A549 treated with CpdA at 1 μM for 4 hours (cell line): ENCODE measurements at places on chromosomes 7 and 10. TPM values are rescaled to one million over a fixed set of nuclear protein-coding genes. Genes with fewer than 3 reads are reported as not detected.

ELFN1 gene
- 0.30 to 0.57 TPM (median 0.47 TPM) in 5 replicates for total RNA-seq

ACBD7 gene
- 0.48 to 1.3 TPM (median 0.95 TPM) in 5 replicates for total RNA-seq

SVOPL gene
- not detected in 5 replicates for total RNA-seq

PLXNA4 gene
- total RNA-seq = 0.58 to 2.1 TPM (median 1.3 TPM) in 5 replicates

UTF1 gene
- total RNA-seq = 0.07 to 0.16 TPM (median 0.14 TPM) in 3 of 5 replicates, not detected in the others

DPYSL4 gene
- 14.3 to 20.5 TPM (median 19.1 TPM) in 5 replicates for total RNA-seq

EGFR gene
- 92.3 to 139 TPM (median 118 TPM) in 5 replicates for total RNA-seq

TMEM120A gene
- 33.0 to 44.3 TPM (median 42.8 TPM) in 5 replicates for total RNA-seq

TMEM196 gene
- not detected in 5 replicates for total RNA-seq

TLX1 gene
- not detected in 5 replicates for total RNA-seq

CALML5 gene
- not detected in 5 replicates for total RNA-seq

LRIT1 gene
- total RNA-seq = not detected in 5 replicates

ASB15 gene
- not detected in 5 replicates for total RNA-seq

CHRM2 gene
- total RNA-seq = not detected in 5 replicates

GRM3 gene
- total RNA-seq = not detected in 5 replicates

SORBS1 gene
- total RNA-seq = 0.56 to 0.91 TPM (median 0.58 TPM) in 5 replicates

SVIL gene
- 17.7 to 22.7 TPM (median 19.4 TPM) in 5 replicates for total RNA-seq

AOC1 gene
- not detected in 5 replicates for total RNA-seq

SPDYE5 gene
- total RNA-seq = not detected in 5 replicates

CELF2 gene
- total RNA-seq = 0.02 to 0.05 TPM (median 0.02 TPM) in 3 of 5 replicates, not detected in the others

CYP3A7 gene
- not detected in 5 replicates for total RNA-seq

ADCY1 gene
- 2.0 to 2.7 TPM (median 2.2 TPM) in 5 replicates for total RNA-seq

HERC4 gene
- total RNA-seq = 54.5 to 72.1 TPM (median 61.5 TPM) in 5 replicates

KBTBD2 gene
- 24.6 to 29.1 TPM (median 25.5 TPM) in 5 replicates for total RNA-seq

DPCD gene
- 31.8 to 38.8 TPM (median 34.4 TPM) in 5 replicates for total RNA-seq

LLCFC1 gene
- not detected in 5 replicates for total RNA-seq

ZNF736 gene
- 0.02 TPM in 1 of 5 replicates, not detected in the others for total RNA-seq

PWWP2B gene
- total RNA-seq = 10.2 to 16.8 TPM (median 16.5 TPM) in 5 replicates

SPDYE2B gene
- not detected in 5 replicates for total RNA-seq

ARMC3 gene
- total RNA-seq = 0.31 to 1.0 TPM (median 0.53 TPM) in 5 replicates

CUBN gene
- total RNA-seq = 0.05 to 0.28 TPM (median 0.11 TPM) in 5 replicates

CSTF2T gene
- 16.4 to 18.9 TPM (median 17.1 TPM) in 5 replicates for total RNA-seq

AP3M1 gene
- total RNA-seq = 28.7 to 34.8 TPM (median 32.2 TPM) in 5 replicates

SOSTDC1 gene
- not detected in 5 replicates for total RNA-seq

ASAH2 gene
- total RNA-seq = 1.8 to 3.0 TPM (median 2.8 TPM) in 5 replicates

CYREN gene
- 64.2 to 71.1 TPM (median 70.4 TPM) in 5 replicates for total RNA-seq

MRPS17 gene
- 23.6 to 32.1 TPM (median 27.6 TPM) in 5 replicates for total RNA-seq

C7orf57 gene
- total RNA-seq = 0.26 to 0.61 TPM (median 0.37 TPM) in 5 replicates

PLA2G12B gene
- not detected in 5 replicates for total RNA-seq

CDK6 gene
- total RNA-seq = 14.3 to 18.0 TPM (median 15.2 TPM) in 5 replicates

BTAF1 gene
- 10.0 to 14.2 TPM (median 13.2 TPM) in 5 replicates for total RNA-seq

EBLN1 gene
- 0.08 TPM in 1 of 5 replicates, not detected in the others for total RNA-seq

ZNF722 gene
- not detected in 5 replicates for total RNA-seq

KIF11 gene
- total RNA-seq = 32.8 to 48.0 TPM (median 35.5 TPM) in 5 replicates

SEPHS1 gene
- total RNA-seq = 66.2 to 89.7 TPM (median 69.5 TPM) in 5 replicates

TMEM139 gene
- total RNA-seq = 0.48 to 1.1 TPM (median 1.0 TPM) in 5 replicates

BMPR1A gene
- 19.1 to 27.1 TPM (median 24.6 TPM) in 5 replicates for total RNA-seq

AMZ1 gene
- total RNA-seq = 0.05 TPM in 1 of 5 replicates, not detected in the others

ARHGAP22 gene
- 3.6 to 4.4 TPM (median 4.0 TPM) in 5 replicates for total RNA-seq
